WTC11 (cell line): ENCODE measurements at places on chromosomes 7 and 10. TPM values are rescaled to one million over a fixed set of nuclear protein-coding genes. Genes with fewer than 3 reads are reported as not detected.
A peak's percentile ranks its signal among the peaks of the same experiment; 100 is the strongest.

DNA sequence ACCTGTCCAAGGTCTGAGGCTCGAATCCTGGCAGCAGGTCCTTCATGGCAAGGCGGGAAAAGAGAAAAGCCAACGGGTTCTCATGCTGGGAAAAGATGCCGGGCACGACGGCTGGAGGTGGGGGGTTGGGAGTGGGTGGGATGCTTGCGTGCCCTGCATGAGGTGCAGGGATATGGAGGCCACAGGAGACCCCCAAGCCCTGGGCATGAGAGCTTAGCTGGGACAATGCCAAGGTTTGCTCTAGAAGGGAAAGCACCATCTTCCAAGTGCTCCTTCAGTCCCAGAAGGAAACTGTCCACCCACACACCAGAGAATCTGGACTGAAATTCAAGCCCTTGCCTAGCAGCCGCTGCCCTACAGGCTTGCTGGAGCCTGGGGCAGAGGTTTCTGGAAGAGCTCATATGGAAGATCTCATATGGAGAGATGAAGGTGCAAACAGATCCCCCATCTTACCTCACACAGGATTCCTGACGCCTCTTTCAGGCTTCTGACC, 64.3 kb downstream of the ZRANB1 start:
- DNase-seq: peak; percentile 5

Gene C7orf33
- total RNA-seq: not detected in 3 replicates

GRCh38 chr7:23136216-23136615, 30.6 kb downstream of the KLHL7 start:
- no peak for DNase-seq

- no peak for DNase-seq
Measured at GRCh38 chr7:104039363-104039762, 49.9 kb upstream of the RELN start.
